ENCODE measurements at places on chromosomes 5 and 9.

DNA sequence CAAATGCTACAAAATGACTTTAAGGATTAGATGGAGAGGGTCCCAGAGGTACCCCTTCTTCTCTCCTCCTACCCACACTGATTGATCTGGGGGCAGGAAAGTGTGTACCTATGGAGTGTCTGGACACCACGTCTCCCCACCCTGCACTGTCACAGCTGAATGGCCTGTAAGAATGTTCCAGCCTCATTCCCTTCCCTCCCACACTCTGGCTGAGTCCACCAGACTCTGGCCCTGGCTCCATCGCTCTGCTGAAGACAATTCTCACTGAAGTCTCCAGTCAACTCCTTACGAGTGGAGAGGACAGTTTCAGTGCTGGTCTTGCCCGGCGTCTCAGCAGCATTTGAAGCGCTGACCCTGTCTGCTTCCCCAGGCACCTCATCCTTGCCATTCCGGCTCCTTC, 105.8 kb downstream of the TTLL11 start:
- no peak for DNase-seq

DNA sequence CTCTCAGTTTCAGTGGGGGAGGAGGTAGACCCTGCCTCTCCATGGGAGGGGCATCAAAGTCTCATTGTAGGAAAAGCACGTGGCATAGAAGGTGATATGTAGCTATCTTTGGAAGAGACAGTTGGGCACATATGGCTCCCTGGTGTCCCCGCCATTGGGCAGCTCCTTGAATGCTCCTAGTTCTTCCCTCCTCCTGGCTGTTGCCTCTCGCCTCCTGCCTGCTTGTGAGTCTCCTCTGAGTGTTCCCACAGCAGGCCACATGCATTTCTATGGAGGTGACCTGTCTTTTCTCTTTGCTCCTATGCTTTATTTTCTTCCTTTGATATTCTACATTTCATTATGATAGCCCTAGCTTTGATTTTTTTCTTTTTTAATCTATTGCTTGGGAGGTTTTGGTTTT, 138.5 kb downstream of the ARHGAP26 start:
- DNase-seq, result no peak

GRCh38 chr5:171850324-171850947, 64.8 kb downstream of the SMIM23 start:
- no peak for DNase-seq

DNA sequence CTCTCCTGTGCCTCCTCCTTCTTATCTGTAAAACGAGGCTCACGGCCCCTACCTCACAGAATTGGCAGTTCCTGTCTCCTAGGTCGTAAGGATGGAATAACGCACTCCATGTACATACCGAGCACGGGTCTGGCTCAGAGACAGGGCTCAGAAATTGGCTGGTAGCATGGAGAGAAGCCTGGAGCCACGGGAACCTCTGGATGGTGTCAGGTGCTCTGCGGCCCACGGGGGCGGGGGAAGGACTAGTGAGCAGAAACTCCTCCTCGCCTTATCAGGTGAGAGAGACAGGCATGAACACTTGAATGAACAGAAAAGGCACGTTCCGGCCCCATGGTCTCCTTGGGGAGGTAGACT, 15.4 kb upstream of the C5orf47 start:
- DNase-seq, result no peak

GRCh38 chr9:86752733-86753132, 194.6 kb downstream of the GAS1 start:
- no peak for DNase-seq

- DNase-seq, result no peak
These were observed 264.0 kb upstream of the MEF2C start for GRCh38 chr5:89147031-89147430.

- DNase-seq, result no peak
These were observed 45.7 kb upstream of the PANK3 start for GRCh38 chr5:168624850-168625364.

- DNase-seq, result no peak
These were observed 645.4 kb downstream of the PRELID2 start for GRCh38 chr5:145189746-145190145.

GRCh38 chr9:134708672-134709038, 67.1 kb downstream of the COL5A1 start:
- no peak for DNase-seq

GRCh38 chr9:35407846-35408245, 82.1 kb upstream of the RUSC2 start:
- DNase-seq, result no peak

DNA sequence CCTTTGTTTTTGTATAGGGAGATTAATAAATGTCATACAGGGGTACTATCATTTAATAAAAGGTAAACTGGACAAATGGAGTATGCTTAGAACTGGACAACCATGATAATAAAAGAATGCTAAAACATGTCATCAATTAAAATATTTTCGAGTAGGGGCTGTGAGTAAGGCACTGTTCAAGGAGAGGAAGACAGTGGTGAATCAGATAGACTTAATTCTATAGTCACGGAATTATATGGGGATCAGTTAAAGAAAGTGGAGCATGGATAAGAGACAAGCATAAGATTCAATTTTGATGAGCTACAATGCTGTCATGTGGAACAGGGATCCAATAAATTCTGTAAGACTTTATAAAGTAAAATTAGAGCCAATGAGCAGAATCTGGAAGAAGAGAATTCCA, 104.5 kb downstream of the HMHB1 start:
- DNase-seq, result no peak

GRCh38 chr9:16221822-16222547, 648.5 kb downstream of the BNC2 start:
- no peak for DNase-seq

DNA sequence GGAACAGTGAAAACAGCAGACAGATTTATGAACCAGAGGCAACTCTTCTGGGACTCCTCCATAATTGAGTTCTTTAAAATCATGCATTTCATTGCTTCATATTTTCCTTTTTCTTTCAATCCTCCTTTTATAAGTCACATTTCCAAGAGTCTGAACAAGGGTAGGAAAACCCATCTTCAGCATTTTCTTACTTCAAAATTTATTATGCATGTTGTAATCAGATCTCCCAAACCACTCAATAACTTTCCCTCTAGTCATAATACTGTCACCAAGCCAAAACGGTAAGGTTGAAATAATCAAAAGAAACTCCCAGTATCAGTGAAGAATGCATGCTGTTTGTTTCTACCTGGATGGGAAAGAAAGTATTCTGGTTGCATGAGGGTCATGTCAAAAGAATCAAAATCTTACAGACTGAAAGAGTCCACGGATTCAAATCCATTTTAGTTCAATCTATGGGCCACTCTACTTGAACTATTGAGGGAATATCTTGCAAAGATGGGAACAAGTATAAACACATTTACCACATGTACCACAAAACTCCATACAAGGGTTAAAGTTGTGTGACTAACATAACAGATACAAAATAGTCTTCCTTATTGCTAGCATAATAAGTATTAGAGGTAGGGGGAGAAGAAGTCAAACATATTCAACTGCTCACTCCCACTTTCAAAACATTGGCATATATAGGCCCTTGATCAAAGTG, 797.3 kb downstream of the MAT2B start:
- no peak for DNase-seq

DNA sequence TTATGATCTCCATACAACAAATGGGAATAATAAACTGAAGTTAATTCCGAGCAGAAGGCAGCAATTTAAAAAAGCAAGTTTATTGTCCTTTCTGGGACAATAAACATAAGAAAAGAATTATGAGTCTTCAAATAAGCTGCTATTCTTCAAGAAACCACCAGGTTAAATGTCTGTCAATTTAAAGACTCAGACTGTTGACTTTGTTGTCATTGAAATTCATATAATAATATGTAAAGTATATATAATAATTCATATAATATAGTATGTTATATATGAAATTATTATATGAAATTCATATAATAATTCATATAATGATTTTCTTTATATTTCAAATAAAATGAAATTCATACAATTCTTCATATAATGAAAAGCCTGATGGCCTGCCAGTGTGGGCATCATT, 497.5 kb upstream of the RGMB start:
- no peak for DNase-seq

DNA sequence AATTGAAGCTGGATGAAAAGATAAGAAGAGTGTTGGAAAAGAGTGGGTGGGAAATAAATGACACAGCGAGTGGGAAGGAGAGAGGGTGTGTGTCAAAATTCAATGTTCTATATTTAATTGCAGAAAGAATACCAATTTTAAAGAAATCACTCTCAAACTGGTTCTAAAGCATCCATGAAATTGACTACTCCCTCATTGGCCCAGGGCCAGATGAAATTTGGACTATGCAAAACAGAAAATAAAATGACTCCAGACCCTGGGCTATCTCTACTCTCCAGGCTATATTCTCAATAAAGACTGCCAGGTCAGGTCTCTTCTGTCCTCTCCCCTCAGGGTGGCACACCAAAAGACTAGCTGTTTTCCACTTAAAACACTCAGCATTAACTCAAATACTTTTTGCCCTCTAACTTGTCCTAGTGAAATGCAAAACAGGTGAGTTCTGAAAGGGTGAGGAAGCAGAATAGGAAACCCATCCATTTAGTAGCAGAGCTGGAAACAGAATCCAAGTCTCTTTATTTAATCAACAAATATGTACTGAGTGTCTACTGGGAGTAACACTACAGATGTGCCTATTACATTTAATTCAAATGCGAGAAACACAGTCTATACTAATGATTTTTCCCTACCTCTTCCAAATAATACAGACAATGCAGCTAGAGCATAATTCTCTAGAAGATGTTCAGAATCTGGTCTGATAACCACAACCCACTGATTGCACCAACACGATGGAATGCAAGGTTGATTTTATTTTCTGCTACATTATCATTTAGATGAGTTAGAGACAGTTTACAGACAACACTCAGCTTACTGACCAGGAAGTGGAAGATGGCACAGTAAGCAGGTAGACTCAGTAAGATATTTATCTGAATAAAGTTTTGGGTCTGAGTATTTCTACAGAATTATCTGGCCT, 42.1 kb downstream of the EFCAB9 start:
- no peak for DNase-seq

DNA sequence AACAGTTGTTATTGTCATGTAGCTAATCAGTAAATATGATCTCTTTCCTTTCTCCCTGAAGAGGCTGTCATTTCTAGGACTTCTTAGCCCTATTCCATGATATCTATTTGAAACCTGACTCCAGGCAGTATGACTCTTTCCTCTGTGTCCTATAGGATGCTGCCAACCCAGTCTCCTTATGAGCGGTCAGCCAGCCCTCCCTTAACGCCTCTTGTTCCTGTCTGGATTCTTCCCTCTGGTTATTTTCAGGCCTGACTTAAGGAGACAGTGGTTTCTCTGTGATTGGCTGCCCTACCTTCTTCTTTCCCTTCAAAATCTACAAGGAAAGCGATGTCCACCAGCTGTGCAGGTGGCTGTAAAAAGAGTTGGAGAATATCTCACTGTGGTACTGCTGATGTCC, 19.4 kb upstream of the C5orf63 start:
- DNase-seq, result no peak

DNA sequence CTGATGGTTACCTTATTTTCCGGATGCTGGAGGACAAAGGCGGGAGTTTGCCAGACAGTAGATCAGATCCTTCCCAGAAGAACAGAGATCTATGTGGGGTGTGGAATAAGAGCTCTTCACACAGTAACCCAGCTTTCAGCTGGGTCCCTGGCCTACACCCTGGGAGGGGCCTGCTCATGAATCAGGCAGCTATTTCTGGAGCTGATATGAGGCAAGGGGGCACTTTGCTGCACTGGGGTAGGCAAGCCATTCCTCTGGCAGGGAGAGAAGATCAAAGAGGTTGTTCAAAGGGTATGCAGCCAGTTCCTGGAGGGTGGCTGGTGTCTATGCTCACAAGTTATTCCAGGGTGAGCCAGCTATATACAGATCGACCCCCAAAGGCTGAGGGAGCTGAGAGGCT, 48.6 kb downstream of the CYSTM1 start:
- DNase-seq, result no peak

DNA sequence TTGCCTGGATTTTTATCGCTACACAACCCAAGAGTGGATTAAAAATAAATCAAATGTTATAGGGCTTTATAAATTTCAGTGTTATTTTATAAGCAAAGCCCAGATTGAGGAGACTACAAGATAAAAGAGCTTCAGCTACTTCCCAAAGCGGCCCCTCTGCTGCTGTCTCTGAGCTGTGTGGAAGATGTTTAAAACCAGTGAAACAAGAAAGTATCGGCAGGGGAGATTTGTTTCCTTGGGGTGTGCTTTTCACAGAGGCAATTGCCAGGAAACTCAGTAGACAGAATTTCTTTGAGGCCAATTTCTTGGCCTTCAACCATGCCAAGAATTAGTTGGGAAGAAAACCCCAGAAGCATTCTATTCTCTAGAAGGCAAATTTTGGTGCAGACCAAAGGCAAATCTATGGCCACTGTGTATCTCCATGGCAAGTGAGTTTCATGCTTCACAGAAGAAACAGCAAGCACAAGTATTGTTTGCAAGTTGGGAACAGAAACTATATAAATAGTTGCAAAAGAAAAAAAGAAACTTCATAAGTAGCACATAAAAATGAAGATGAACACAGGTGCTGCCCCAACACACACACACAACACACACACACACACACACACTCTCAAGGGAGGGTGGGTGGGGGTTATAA, 197.2 kb downstream of the PARP8 start:
- no peak for DNase-seq

GRCh38 chr5:14323466-14323865, 180.3 kb downstream of the TRIO start:
- DNase-seq, result no peak

DNA sequence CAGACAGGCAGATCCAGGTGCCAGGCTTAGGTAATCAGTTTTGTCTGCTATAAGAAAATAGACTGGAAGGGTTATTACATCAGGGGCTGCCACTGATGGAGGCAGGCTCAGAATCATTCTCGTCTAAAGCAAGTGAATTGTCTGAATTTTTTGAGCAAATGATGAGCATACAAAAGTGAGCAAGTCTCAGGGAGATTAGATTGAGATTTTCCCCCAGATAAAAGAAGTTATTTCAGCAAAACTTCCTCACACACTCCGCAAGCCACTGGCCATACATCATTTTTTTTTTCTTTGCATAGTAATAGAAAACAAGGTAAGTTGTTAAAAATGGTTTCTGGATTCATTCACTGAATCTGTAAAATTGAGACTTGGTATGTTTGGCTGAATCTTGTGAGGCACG, 52.9 kb downstream of the ZNF462 start:
- no peak for DNase-seq

- DNase-seq, result no peak
These were observed 1.1 kb upstream of the SYNPO start for GRCh38 chr5:150639377-150639692.

DNA sequence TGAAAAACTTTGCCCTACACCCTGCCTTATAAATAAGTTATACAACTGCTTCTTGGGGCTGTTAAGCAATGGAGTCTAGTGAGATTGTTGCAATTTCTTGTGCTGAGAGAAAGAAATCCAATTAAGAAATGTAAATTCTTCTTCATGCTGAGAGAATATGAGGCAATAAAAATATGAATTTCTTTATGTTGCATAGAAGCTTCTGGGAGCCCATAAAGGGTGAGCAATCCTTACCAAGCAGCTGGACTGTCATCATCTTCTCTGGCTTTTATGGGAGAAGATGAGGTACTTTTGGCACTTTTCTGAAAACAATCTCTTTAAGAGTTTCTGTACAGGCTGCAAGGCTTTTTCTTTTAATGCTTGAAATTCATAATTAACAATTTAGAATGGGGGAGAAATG, 204.3 kb downstream of the DMRTA1 start:
- DNase-seq, result no peak

GRCh38 chr9:92944921-92945320, 2.4 kb upstream of the FGD3 start:
- no peak for DNase-seq

- DNase-seq, result no peak
These were observed 103.9 kb downstream of the DAPK1 start for GRCh38 chr9:87601595-87601994.

GRCh38 chr9:16434526-16434925, 435.9 kb downstream of the BNC2 start:
- no peak for DNase-seq
